IPS DF 6.9 (cell line): ENCODE measurements at places on chromosomes 16 and 17.

DNA sequence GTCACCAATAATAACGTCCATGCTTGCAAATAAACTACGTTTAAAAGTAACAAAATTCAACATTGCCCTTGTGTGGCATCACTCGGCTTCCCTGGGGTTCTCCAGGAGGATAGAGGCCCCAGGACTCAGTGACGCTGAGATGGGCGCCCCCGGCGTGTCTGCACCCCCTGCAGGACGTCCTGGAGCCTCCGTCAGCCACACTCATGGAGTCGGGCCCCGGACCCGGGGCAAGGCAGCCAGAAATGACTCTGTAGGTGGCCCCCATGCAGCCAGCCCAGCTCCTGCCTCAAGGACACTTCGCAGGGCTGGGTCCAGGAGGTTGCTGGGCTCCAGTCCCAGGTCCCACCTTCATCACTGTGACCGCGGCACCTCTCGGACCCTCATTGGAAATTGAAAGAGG, 16.6 kb upstream of the ACSF3 start:
- DNase-seq: no peak

DNA sequence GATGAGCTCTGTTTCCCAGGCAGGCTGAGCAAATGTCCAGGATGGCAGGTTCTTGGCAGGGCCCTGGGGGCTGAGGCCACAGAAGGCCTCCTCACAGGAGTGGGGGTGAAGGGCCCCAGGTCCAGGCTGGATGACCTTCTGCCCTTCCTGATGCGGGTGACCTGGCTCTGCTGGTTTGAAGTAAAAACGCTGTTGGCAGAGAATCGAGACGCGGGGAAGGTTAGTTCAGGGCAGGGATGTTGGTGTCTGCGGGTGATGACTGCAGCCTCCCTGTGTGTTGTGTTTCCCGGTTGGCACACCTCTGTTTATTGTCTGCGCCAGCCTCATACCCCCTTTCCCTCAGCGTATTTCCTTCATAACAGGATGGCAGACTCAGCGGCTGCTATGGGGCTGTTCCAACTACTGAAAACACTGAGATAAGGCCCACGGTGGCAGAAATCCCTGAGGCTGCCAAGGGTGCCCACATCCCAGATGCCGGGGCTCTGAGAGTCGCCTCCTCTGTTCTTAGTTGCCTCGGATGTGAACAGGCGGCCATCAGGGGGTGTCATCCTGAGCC, 104.6 kb downstream of the METRNL start:
- no peak for DNase-seq

DNA sequence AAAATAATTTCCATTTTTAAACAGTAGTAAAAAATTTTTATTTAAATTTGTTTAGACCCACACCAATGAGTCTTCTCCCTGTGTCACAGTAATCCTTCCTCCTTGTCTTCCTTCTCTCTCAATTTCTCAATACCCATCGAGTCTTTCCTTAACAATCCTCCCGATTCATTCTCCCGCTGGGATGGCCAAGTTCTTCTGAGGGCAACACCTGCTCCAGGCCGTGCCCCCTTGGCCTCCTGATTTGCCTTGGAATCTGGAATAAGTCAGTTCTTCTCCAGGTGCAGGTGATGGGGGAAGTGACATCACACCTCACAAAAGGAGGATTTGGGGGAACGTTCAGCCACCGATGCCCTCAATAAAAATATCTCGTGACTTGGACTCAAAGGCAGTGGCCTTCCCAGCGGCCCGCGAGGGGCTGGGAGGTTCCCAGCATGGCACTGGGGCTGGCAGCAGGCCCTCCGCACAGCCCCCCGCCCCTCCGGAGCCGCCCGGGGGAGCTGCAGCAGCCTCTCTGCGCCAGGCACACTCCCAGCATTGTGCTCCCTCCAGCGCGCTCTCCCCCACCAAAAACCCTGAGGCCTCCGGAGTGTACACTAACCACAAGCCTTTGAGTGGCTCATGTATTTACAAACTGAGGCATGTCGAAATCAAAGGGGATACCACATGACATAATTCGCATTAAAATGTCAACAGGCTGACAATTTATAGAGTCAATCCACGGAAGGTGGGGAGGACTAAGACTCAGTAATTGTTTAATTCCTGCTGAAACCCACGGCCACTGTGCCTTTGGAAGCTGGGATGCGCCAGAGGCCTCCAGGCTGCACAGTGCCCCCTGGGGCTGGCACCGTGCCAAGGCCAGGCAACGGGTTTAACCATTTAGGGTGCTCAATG, 120.5 kb downstream of the ZFHX3 start:
- DNase-seq: no peak

- DNase-seq: no peak
Observed at GRCh38 chr17:27319541-27320221, 25.8 kb downstream of the WSB1 start.

GRCh38 chr17:40915199-40915661, 22.2 kb downstream of the KRT23 start:
- DNase-seq: no peak

GRCh38 chr17:45103269-45103795, 29.0 kb downstream of the PLCD3 start:
- no peak for DNase-seq

DNA sequence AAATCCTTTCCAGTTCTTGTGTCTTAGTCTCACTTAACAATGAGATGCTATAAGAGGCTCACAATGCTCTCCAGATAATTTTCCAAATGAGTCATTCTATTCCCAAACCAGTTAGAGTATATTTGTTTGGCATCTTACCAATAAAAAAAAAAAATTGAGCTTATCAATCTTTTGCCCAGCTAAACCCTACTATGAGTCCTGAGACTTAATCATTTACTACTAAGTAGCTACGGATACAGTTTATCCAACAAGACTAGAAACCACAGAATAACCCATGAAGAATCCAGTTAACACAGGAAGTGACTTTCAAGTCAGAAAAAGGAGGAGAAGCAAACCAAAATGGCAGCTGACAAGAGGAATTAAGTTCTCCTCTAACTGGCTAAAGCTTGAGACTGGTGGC, 330.3 kb upstream of the XYLT1 start:
- DNase-seq: no peak

DNA sequence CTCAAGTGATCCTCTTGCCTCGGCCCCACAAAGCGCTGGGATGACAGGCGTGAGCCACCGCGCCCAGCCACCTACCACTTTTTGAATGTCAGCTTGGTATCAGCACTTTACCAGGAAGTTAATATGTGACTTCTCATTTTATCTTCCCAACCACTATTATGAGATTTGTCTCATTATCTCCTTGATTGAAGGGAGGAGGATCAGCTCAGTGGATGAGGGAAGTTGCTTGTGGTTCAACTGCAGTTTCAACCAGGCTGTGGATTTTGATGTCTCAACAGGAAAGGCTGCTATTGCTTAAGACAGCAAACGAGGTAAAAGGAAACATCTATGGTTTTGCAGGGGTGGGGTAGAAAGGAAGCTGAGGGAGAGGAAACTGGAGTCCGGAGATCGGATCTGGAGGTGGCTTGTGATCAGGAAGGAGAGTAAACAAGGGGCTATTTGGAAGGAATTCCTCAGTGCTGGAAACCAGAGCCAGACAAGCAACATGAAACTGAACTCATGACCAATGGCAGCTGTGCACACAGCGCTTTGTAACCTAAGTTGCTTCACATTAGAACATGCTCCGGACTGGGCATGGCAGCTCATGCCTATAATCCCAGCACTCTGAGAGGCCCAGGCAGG, 180.5 kb downstream of the VPS53 start:
- no peak for DNase-seq

GRCh38 chr17:6507535-6507934, 48.8 kb downstream of the PITPNM3 start:
- DNase-seq: no peak

DNA sequence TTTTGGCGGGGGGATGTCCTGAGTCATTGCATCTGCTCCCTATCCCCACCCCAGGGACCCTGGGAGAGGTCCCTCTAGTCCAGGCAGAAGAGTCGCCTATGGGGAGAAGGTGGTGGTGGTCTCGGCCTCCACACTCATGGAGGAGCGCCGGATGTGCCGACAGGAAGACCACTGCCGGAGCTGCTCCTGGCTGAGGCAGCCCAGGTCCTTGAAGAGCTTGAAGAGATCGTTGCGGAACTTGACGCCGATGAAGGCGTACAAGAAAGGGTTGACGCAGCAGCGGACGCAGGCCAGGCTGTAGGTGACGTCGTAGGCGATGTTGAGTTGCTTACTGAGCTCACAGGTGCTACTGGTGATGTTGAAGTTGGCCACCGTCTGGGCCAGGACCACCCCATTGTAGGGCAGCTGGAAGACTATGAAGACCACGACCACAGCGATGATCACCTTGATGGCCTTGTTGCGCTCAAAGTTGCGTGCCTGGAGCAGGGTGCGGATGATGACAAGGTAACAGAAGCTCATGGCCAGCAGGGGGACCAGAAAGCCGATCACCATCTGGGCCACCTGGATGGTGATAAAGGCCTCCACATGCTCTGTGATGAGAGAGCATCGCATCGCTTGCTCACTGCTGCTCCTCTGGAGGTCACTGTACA, 10.5 kb downstream of the CCR7 start:
- no peak for DNase-seq

DNA sequence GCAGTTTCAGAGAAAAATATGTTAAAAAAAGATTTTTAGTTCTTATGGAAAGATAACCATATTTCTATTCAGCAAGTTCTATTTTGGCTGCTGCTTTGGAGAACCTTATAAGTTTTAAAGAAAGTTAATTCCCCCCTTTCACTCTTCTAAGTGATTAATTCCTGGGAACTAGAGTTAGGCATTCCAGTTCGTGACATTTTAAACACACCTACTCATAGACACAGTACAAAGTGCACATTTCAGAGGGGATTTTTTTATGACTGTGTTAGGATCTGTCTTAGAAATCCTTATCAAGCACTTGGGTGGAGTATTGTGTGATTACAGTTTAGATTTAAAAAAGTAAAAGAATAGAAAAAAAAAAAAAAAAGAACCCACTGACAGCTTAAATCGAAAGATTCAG, 3.5 kb upstream of the CDH11 start:
- DNase-seq: no peak

GRCh38 chr17:50638606-50638965, 3.9 kb downstream of the ABCC3 start:
- DNase-seq: no peak

DNA sequence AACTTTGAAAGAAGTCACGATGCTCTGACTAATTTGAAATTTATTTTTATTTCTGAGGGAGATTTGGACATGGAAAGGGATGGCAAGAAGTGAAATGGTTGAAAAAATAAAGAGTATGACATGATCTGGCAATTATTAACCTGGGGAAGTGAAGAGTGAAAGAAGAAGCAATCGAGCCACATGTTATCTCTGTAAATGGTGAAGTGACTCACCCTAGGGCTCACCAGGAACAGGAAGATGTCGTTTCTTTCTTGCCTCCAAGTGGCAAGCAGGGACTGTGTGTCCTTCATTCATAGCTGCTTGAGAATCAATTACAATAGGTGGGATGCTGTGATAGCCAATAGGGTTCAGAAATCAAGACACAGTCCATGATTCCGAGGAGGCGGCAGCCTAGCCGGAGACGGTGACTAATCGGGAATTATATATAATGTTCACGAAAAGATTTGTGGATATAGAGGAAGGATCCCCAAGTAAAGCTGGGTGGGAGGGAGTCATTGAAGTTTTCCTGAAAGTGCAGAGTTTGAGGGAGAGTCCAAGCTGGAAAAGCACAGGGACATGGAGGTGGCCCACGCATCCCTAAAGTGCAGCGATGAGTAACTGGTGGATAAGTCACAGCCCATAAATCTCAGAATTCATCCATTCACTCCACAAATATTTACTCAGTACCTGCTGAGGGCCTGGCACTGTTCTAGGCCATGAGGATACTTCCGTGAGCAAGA, 18.2 kb upstream of the KRT20 start:
- no peak for DNase-seq

- DNase-seq: no peak
Observed at GRCh38 chr17:79944251-79944812, 91.3 kb downstream of the TBC1D16 start.

DNA sequence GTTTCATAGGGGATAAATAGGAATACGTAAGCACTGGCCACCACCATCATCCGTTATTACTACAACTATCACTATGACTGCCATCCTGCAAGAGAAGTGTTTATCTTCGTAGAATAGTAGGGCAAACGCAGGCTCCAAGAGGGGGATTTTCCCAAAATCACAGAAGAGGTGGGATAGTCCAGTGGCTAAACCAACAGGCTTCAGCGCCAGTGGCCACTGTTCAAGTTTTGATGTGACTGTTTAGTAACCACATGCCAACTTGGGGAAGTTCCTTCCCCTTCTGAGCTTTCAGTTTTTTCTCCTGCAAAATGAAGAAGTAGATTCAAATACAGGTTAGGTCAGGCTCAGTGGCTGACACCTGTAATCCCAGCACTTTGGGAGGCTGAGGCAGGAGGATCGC, 60.7 kb upstream of the GRIN2A start:
- no peak for DNase-seq

DNA sequence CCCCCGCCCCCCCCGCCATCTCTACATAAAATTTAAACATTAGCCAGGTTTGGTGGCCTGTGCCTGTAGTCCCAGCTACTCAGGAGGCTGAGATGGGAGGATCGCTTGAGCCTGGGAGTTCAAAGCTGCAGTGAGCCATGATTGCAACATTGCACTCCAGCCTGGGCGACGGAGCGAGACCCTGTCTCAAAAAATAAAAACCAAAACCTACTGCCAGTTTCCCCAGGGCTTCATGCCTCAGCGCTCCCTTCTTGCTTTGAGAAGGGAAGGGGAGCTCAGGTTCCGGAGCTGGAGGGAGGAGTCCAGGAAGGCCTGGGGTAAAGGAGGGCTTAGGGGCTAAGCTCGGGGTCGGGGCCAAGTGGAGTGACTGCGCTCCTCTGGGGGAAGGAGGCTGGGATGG, 20.5 kb downstream of the PLCD3 start:
- DNase-seq: no peak

DNA sequence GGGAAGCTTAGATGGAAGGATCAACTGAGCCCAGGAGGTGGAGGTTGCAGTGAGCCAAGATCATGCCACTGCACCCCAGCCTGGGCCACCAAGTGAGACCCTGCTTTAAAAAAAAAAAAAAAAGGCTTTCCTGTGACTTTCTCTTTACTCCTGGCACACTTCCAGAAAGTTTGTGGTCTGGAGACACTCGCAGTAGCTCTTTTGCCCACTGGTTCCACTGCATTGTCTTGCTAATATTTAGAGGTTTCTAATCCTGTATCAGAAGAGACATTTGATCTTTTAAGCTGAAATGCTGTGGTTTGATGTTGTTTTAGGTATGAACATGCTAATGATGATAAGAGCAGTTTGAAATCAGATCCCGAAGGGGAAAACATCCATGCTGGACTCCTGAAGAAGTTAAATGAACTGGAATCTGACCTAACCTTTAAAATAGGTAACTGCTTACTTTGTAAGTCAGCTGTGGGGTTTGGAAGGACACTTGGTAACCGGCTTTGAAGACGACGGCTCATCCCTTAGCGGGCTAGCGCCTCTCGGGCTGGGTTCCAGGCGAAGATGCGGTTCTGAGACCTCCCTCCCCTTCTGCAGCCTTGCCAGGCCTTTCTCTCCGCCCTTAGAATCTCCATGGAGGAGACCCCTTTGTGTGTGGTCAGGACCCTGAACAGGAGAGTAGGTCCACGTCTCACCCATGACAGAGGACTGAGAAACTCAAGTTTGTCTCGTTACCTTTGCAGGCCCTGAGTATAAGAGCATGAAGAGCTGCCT, 23.1 kb downstream of the NTAN1 start:
- no peak for DNase-seq

GRCh38 chr17:80253631-80254395, 6.8 kb upstream of the RNF213 start:
- DNase-seq: no peak

GRCh38 chr16:70695331-70696070, 9.6 kb upstream of the MTSS2 start:
- DNase-seq: no peak

- peak; percentile 52 for DNase-seq
Observed at GRCh38 chr17:32519228-32520103, 32.7 kb downstream of the CDK5R1 start.

- peak; percentile 61 for DNase-seq
Observed at GRCh38 chr16:55508941-55509931, at the start of gene LPCAT2. LPCAT2 (plus strand) TSS chr16:55509072; CDS start chr16:55509182, 110 bp downstream.

- peak; percentile 60 for DNase-seq
Observed at GRCh38 chr16:51762081-51762996, 611.3 kb upstream of the SALL1 start.
